ENCODE measurements at places on chromosomes 7 and 10.

DNA sequence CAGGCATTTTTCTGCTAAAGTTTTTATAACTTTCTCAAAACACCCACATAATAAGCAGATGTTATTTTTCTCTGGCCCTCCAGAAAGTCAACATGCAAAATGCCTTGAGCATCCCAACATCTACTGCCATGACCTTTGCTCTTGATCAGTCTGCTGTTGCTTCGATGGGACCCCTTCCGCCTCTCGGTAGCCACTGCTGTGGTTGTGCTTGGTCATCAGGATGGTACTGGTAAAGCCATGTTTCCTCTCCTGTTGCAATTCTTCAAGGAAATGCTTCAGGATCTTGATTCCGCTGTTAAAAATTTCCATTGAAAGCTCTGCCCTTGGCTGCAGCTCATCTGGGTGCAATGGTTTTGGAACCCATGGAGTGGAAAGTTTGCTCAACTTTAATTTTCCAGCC, 533.0 kb downstream of the DNAJB6 start:
- DNase-seq, result no peak

- DNase-seq, result no peak
These were observed 29.7 kb downstream of the MKLN1 start for GRCh38 chr7:131357282-131357880.

DNA sequence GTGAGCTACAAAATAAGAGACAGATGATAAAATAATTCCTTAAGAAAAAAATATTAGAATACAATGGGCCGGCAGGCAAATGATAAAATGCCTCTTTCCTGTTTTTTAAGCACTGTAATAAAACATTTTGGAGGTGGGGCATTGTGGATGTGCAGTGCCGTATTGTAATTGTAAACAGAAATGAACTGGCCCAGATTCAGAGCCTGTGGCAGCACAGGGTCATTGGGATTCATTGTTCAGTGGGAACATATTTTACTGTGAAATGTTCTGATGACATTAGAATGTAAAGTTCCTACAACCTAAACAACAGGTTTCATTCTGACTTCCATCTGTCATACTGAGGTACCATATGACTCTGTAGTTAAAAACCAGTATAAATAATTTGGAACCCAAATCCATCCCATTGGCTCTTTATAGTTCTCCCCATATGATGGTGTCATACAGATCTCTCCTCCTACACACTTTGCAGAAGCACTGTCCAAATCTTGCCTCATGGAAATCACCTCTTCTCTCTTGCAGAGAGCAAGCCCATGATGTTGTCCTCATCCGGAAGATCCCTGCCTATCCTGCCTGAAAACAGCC, 264.6 kb downstream of the WDR37 start:
- DNase-seq, result no peak

DNA sequence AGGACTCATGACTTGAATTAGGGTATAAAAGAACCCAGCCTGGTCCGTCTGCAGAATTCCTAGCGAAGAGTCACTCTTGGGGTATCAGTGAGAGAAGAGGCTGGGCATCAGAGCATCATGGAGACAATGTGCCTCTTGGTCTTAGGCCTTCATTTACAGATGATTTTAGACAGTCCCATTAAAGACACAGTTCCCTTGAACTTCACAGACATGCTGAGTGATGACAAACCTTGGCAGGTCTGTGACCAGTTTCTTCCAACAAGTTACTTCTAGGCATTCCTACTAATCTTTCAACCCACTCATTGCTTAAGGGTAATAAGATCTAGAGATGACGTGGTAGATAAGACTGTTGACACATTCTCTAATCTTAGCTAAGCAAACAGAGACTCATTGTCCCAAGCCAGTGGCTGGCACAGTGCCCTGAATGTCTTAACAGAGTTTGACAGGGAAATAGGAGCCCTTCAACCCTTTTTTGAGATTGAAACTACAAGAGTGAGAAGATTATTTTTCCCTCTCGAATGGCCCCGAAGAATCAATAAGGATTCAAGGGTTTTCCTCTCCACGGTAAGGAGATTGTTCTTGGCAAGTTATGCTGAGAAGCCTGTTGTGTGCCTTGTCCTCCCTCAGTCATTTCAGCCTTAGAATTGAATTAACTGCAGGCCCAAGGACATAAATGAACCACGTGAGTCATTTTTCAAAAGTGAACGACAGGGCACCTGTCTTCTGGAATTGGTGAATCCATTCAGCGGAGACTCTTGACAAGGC, 281.1 kb downstream of the CCDC3 start:
- DNase-seq, result peak; percentile 66

- DNase-seq, result no peak
These were observed 125.4 kb downstream of the KCNMA1 start for GRCh38 chr10:77512219-77512578.

DNA sequence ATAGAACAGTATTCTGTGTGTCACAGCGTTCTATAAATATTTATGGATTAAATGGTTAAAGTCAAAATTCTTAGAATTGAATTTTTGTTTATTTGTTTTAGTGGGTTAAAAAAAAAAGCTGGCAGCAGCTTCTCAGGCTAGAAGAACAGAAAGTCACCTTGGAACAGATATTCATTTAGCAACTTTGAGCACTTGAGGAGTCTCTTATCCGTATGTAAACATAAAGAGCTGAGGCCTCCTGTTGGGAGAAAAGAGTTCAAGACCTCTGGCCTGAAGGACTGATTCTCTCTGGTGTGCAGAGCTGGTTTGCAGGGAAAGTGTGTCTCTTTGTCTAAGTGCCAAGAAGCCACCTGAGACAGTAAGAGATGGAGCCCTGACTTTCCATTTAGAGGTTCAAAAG, 109.9 kb downstream of the HERPUD2 start:
- no peak for DNase-seq

Data from NCI-H345 (cell line).